Lung microvascular endothelial cell (primary cell): ENCODE measurements at places on chromosomes 1 and 21.

DNA sequence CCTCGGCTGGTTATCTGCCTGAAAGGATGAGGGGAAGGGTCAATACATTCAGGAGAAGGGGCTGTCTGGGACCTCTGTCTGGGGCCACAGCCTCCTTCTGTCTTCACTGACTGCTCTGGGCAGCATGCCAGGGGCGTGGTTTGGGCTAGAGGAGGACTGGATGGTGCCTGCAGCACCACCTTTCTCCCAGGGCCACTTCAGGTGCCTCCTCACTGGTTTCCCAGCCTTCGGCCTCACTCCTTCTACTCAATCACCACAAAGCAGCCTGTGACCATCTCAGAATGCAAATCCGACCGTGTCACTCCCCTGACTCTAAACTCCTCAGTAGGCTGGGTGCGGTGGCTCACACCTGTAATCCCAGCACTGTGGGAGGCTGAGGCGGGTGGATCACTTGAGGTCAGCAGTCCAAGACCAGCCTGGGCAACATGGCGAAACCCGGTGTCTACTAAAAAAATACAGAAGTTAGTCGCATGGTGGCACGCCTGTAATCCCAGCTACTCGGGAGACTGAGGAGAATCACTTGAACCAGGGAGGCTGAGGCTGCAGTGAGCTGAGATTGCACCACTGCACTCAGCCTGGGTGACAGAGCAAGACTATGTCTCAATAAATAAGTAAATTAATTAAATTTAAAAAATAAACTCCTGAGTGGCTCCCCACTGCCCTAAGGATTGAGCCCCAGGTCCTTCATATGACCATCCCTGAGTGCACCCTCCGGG lies 50.1 kb upstream of the ECE1 start:
- no peak for DNase-seq

DNA sequence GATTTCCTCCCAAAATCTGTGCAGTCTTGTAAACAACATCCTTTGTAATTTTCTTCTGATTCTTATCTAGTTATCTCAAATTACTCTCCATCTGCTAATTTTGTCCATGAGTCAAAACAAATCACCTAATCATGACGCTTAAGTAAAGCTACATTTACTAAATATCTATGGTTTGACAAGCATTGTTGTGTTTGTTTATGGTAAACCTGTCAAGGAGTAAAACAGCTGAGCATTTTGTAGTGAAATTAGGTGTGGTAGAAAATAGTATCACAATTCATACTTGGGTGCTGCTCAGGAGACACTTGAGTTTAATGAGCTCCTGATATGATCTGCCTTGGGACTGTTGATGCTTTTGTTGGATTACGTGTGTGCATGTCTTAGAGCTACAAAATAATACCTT lies 11.6 kb downstream of the TIPRL start:
- no peak for DNase-seq

- peak; percentile 61 for DNase-seq
These were observed 21.0 kb downstream of the CD160 start for GRCh38 chr1:145740269-145740668.

DNA sequence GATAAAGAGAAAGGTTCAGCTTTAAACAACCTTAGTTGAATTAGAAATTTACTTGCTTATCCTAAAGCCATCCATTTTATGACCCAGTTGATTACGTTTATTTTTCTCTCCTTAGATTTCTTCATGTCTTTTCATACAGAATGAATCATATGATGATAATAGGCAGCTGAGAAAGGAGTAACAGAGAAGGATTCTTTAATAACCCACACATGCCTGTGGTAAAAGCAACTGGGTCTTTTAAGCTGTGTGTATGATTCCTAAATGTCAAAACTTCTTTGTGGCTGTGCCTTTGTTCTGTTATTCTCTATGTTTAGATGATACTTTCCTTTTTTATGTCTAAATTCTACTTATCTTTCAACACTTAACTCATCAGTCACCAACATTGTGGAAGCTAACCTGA lies 626.5 kb downstream of the NCAM2 start:
- no peak for DNase-seq

GRCh38 chr1:84996846-84997666 lies at the start of gene MCOLN2:
TSS of gene MCOLN2 (minus strand) at chr1:84997113. CDS start at chr1:84996872, 241 bp downstream.
- DNase-seq: no peak
